HL-60 (cell line): ENCODE measurements at places on chromosomes 1 and 21.

GRCh38 chr21:44539046-44539445 lies 949 bp downstream of the KRTAP10-1 start:
- DNase-seq = no peak

DNA sequence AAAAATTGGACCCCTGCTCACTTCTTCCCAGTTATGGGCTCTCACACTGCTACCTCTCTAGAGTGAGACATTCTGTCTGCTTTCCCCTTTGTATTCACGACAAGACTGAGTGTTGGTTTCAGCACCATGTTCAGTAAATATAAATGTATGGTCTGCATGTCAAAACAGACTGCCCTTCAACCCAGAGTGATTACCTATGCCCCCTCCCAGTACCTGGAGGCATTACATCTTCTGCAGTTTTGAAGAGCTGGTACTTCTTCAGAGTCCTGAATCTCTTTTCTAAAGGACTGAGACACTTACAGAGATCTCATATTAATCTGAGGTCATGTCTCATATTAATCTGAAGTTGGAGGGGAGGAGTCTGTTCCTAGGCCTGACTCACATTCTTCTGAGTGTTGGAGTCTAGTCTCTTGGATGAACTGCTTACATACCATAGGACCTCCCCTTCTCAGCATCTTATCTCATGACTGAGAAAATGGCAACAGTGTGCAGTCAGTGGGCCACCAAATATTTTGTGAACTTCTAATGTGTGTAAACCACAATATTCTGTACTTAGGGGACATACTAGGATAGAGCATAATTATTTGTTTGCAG lies 80.3 kb downstream of the RGL1 start:
- no peak for DNase-seq

- DNase-seq = no peak
Observed at GRCh38 chr1:79694241-79694640, 687.7 kb upstream of the ADGRL4 start.

DNA sequence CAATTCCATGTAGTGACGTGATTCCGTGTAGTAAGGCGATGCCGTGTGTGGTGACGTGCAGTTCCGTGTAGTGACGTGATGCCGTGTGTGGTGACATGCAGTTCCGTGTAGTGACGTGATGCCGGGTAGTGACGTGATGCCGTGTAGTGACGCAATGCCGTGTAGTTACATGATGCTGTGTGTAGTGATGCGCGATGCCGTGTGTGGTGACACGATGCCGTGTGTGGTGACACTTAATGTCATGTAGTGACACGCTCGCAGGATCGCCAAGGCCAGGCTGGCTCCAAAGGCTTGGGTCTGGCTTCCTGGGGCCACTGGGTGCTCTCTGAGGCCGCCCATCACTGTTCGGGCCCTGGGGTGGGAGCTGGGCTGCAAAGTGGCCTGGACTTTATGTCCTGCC lies 14.2 kb downstream of the COL18A1 start:
- no peak for DNase-seq

- DNase-seq = no peak
Observed at GRCh38 chr1:82181846-82182245, 381.1 kb downstream of the ADGRL2 start.

- DNase-seq = no peak
Observed at GRCh38 chr1:203682473-203683383, 56.1 kb downstream of the ATP2B4 start.

- no peak for DNase-seq
Observed at GRCh38 chr1:93770640-93771039, 89.0 kb upstream of the BCAR3 start.

DNA sequence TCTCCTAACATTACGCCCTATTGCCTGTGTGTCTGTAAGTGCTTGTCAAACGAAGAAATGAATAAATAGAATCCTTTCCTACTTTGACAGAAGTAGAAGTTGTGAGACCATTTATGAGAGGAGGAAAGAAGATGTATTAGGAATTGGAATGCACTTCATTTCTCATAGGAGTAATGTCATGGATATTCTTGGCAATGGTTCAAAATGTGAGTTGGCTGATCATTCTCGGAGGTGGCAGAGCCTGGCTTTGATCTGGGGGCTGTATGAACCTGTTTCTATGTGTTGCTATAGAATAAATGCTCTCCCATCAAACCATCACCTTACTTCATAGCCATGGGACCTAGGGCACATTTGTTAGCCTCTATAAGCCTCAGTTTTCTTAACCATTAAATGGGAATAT lies 10.1 kb upstream of the SERBP1 start:
- no peak for DNase-seq

DNA sequence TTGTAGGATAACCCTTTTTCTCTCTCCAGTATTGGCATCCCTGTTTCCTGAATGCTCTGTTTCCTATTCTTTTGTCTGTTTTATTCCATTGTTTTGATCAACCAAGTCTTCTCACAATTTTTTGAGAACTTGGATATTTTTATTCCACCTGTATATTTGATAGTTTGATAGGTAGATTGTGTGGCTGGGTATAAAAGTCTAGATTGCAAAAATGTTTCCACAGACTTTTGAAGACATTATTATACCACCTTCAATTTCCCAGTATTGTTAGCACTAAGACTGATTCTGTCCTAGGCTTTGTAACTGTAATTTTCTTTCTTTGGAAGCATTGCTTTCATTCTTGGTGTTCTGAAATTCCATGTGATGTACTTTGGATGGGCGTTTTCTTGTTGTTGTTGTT lies 9.6 kb upstream of the DNAJC11 start:
- DNase-seq = no peak

DNA sequence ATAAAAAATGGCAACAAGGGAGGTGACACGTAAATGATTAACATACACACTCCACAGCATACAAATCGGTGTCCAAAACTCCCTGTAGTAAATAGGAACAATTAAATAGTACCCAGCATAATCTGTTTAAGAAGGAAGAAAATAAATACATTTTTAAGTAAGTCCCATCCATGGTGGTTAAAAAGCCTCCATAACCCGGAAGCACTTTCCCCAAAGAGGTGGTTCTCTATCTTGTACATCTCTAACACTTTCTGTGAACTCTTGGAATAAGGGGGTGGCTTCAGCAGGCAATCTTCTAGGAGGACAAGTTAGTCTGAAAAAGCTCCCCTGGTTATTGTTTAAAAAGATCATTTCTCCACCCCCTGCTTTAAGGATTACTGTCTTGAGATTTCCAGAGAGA lies 76.9 kb downstream of the PTPN14 start:
- DNase-seq = no peak

GRCh38 chr1:210262167-210262896 lies 29.7 kb downstream of the SERTAD4 start:
- DNase-seq = no peak

DNA sequence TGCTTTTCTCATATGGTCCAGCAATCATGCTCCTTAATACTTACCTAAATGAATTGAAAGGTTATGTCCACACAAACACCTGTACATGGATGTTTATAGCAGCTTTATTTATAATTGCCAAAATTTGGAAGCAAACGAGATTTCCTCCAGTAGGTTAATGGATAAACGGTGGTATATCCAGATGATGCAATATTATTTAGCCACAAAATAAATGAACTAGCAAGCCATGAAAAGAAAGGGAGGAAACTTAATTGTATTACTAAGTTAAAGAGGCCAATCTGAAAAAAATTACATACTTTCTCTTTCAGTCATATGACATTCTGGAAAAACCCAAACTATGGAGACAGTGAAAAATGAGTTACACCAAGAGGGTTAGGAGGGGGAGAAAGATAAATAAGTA lies 76.3 kb upstream of the LRRC7 start:
- DNase-seq = no peak

DNA sequence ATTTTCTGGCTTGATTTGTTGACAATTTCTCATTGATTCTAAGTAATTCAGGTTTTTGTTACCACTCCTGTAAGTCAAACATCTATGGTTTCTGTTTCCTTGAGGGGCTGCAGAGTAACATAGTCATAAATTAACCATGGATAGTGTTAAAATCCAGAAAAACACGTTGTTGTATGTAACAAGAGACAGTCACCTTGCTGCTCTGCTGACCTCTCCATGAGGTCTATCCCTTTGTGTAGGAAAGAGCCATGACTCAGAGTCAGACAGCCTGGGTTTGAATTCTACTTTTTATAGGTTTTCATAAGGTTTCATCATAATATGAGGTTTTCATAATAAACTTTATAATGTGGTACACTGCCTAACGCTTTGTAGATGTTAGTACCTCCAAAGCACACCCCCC lies 27.6 kb upstream of the NBL1 start:
- no peak for DNase-seq

DNA sequence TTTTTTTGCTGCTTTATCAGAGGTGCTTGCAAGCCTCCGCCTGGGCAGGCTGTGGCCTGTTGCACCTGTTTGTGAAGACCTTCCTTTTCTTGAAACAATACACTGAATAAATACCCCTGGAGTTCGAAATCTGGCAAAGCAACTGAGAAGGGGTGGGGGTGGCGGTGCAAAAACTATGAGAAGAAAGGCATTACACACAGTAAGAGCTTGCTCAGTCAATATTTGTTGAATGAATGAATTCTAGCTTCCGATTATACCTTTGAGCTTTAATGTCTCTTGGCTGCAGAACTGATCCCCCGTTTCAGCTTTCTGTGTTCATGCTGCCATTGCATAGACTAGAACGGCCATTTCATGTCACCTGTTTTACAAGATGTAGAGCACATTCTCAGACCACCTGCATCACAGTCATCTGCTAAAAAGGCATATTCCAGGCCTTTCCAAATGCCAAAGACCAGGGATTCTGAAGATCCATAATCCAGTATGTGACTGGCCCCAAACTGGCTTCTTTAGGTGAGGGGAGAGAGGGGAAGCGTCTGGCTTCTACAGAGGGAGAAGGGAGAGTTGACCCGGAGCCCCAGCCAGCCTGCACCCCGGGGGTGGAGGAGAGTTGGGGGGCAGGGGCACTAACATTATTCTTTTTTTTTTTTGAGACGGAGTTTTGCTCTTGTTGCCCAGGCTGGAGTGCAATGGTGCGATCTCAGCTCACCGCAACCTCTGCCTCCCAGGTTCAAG lies 111.5 kb downstream of the ETS2 start:
- DNase-seq = no peak

GRCh38 chr1:246748867-246749266 lies 24.7 kb downstream of the SCCPDH start:
- DNase-seq = no peak

- DNase-seq = no peak
Observed at GRCh38 chr1:19938472-19938871, 15.1 kb upstream of the PLA2G2E start.
